Activated CD4-positive, alpha-beta T cell treated with anti-CD3 and anti-CD28 coated beads, Interleukin-2, Interleukin-4, amounts not matched to agents 100 ng/mL and 50 ng/mL, durations not matched to agents 16 hours and 8 hours (primary cell): ENCODE measurements at places on chromosomes 12 and 14.

- no peak for DNase-seq
Measured at GRCh38 chr14:51129130-51129529, 34.2 kb upstream of the TRIM9 start.

GRCh38 chr12:32332446-32332845 lies 66.9 kb upstream of the FGD4 start:
- no peak for DNase-seq

GRCh38 chr12:127290251-127290650 lies 976.7 kb upstream of the TMEM132C start:
- DNase-seq: no peak

DNA sequence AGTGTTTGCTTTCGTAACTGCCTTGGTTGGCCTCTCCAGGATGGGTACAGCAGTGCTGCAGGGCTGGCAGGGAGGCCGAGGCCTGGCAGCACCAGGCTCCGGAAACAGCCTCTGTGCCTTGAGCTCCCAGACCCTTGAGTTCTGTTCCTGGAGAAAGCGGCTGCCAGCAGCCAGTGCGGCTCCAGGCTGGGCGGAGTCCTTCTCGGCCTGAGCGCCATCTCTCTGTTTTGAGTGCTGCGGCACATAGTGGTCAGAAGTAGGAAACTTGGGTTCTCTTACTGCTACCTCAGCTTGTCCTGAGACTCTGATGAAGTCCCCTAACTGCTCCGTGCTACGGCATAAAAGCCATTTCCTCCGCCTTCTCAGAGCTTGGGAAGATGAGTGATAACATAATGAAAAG lies 65.9 kb downstream of the KCNA1 start:
- DNase-seq: no peak

- DNase-seq: no peak
Measured at GRCh38 chr12:27387473-27387872, 54.8 kb downstream of the BMAL2 start.
